RWPE1 (cell line): ENCODE measurements at places on chromosomes 7 and 10.

- peak; percentile 20 for DNase-seq
Measured at GRCh38 chr7:21140622-21141021, 287.3 kb upstream of the SP4 start.

DNA sequence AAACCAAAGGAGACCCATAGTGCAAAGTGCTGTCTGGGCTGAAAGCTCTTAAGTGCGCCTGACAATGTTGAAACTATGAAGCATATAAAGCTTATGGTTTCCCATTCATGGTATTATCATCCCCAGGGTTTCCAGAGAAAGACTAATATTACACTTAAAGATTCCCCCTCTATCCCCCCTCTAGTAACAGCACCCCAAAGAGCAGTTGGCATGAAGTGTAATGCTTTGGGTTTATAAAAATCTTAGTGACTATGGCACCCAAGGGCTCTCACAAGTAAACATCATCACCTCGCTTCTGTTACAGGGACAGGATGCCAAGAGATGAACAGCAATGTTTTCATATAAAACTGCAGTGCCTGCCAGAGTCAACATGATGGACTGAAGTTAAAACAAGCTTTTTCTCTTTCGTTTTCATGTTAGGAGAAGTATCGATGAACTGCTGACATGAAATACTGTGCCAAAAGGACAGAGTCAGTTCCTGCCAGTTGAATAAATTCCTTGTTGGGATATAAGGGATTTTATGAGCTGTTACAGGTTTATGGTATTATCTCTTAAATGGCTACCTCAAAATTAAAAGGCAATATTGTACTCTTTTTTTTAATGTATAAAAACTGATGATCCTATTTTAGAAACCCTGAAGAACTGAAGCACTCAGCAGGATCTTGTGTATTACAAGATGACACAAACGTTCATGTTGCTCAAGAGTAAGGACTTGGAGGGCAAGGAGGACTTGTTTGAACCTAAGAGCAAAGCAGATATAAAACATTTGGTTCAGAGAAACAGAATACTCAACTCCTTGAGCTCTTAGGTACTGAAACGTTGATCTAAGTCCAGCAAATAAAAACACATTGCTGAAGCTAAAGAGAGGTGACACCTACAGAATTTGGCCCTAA lies 203.7 kb upstream of the IMMP2L start:
- no peak for DNase-seq

GRCh38 chr7:43439631-43440401 lies 143.1 kb upstream of the STK17A start:
- DNase-seq = peak; percentile 27

DNA sequence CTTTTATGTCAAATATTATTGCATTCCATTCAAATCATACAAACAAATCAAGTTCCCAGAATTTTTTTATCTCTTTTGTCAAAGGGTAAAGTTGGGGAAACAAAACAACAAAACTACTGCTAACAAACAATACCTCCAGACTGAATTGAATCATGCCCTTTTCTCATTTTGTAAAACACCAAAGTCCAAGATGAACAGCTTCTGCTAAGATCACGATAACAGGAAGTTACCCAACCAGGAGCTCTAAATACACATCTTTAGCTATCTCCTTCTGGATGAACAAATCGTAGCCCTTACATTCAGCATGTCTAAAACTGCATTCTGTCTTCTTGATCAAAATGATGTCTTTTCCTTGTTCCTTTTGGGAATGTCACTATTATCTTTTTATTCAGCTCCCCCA lies 97.4 kb downstream of the CTTNBP2 start:
- DNase-seq = no peak
